Activated CD4-positive, alpha-beta T cell treated with anti-CD3 and anti-CD28 coated beads, Interleukin-2, amount 50 U/mL, for 16 hours (primary cell): ENCODE measurements at places on chromosomes 1 and 21.

DNA sequence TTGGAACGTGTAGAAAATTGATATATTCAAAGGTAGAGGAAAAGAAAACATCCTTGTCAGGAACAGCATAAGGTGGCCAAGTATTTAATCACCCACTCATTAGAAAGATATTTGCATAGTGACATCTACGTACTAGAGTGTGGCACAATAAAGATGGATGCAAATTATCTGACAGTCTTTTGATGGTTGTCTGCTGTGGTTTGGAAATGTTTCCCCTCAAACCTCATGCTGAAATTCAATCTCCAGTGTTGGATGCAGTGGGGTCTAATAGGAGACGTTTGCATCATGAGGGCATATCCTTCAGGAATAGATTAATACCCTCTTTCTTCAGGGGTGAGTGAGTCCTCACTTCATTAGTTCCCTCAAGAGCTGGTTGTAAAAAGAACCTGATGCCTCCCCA, 34.1 kb upstream of the RUNX1 start:
- DNase-seq = no peak

GRCh38 chr1:58763214-58763613, 20.6 kb downstream of the JUN start:
- no peak for DNase-seq

DNA sequence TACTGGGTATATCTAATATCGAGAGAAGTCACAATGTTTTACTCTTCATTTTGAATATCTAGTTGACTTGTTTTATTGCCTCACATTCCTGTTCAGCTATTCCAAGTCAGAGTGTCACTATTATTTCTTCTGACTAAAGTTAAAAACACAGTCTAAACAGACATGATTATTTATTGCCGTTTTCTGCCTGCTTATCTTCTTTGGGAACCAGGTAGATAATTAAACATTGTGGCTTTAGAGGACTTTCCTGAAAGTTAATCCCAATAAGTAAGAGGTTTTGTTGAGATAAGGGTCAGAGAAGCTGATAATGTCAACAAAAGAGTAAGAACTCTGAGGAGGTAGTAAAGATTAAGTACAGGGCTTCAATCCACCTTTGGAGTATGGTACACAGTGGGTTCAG, 53.8 kb downstream of the PCNX2 start:
- no peak for DNase-seq

DNA sequence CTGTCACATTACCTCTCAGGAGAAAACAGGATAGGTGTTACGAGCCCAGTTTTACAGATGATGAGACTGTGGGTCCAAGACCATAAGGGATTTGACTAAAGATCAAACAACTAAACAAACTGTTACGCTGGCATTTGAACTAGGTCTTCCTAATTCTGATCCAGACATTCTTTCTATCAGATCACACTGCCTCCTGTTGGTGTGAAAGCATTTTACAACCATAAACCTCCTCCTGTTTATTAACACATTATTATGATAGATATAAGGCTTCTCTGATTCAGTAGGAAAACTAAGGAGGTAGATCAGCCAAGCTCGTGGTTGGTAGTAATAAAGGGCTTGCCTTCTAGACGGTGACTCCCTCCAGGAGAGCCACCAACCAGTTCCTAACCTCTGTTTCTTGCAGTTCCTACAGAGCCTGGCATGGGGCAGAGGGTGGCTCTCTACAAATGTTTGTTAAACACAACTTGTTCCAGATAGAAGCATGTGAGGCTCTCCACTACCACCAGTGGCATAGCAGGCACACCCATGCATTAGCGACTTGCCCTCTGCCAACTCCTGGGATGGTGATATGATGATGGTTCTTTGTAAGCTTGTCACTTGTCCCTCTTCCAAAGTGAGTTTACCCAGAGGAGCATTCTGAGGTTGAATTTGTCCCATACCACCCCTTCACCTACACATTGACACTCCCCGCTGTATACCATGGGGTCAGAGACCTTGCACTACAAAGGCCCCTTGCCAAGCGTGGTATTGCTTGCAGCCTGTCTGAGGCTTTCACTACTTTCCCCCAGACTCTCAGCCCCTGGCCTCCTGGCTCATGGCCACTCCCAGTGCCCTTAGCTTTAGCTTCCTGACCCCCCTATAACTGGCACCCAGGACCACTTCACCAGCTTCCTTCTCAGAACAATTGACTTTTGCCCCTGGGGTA, 96.4 kb upstream of the HOOK1 start:
- no peak for DNase-seq

- DNase-seq = peak; percentile 27
Measured at GRCh38 chr1:28087614-28088167, 719 bp downstream of the EYA3 start.

- DNase-seq = no peak
Measured at GRCh38 chr1:17149771-17150170, 30.5 kb upstream of the PADI2 start.
